ENCODE measurements at places on chromosomes 4 and X.

DNA sequence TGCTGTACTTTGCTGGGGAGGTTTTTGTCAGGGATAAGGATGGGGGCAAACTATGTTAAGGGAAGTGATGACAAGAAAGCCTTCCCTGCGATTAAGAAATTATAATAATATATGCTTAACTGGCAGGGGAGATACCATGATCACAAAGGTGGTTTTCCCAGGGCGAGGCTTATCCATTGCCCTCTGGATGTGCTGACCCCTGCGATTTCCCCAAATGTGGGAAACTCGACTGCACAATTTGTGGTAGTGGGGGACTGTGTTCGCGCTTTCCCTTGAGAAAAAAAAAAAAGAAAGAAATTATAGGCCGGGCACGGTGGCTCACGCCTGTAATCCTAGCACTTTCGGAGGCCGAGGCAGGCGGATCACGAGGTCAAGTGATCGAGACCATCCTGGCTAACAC lies 24.5 kb downstream of the SLC25A43 start:
- no peak for DNase-seq

DNA sequence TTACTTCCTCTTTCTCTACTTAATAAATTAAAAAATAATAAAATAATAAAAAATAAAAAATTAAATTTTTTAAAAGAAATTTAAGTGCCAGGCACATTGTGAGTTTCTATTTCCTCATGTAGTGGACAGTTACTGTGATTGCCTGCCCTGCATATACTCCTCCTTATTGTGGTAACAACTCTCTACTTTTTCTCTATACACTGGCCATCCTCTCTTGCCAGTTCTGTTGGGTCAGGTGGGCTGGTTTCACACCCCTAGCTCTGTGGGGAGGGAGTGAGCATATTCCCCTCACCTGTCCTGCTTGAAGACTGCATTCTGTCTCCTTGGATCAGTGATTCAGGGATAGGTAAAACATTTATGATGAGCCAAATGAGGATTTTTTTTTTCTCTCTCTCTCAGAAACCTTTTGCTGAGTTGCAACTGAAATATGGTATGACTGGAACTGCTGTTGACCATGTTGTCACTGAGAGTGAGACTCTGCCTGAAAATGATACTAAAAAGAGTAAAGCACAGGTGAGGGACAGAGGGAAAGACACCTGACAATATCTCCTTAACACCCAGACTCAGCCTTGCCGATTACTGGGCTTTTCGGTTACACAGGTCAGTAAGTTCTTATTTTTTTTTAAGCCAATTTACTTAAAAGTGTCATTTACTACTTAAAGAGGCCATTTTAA lies 37.2 kb downstream of the CXXC4 start:
- DNase-seq = no peak

DNA sequence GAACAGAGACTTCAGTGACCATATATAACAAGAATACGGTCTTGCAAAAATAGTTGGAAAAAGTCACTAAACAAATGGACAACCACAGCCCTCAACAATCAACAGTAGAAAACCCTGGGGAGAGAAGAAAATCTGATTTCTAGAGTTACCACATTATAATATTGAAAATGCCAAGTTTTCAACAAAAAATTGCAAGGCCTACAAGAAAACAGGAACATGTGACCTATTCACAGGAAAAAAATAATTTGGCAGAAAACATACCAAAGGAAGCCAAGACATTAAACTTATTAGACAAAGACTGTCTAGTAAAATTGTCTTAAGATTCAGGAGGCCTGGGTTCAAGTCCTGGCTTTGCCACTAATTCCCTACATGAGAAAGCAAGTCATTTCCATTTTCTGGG lies 64.7 kb downstream of the ARHGEF9 start:
- DNase-seq = no peak

DNA sequence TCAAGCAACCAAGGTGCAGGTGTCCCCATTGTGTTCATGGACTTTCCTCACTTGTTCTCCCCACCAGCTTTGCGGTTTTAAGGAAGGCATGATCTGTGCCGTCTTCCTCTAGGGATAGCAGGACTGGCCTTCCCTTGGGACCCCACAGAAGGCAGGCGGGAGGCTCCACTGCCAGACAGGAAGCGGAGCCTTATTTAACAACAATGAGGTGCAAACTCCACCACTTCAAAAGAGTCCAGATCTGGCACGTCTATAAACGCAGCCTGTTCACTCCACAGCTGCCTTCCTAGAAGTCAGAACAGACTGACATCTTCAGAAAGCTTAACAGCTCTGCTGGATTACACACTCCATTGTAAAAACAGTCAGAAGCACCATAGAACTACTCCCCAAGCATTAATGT lies 1.7 kb upstream of the GPR143 start:
- no peak for DNase-seq

GRCh38 chr4:154982187-154983047 lies 201.3 kb downstream of the RBM46 start:
- no peak for DNase-seq

GRCh38 chrX:15160558-15161095 lies 109.3 kb downstream of the ASB9 start:
- no peak for DNase-seq

DNA sequence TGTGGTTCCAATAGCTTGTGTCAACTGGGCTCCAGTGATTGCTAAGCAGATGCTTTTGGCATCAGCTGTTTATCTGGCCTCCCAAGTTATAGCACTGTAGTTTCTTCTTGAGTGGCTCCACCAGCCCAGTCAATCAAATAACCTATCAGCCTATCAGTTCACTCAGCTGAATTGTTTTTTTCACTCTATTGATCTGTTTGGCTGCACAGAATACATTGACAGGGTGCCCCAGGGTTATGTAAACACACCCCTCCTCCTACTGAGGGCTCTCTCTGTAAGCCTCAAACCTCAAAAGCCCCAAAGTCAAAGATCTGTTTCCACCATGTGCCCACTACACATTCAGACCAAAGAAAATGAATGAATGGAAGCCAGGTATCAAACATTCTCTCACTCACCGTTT lies 214.0 kb downstream of the HS6ST2 start:
- DNase-seq = no peak

- DNase-seq = no peak
These were observed 243.8 kb upstream of the LDB2 start for GRCh38 chr4:17142232-17142711.

- no peak for DNase-seq
These were observed 6.9 kb downstream of the PJA1 start for GRCh38 chrX:69158166-69158980.

DNA sequence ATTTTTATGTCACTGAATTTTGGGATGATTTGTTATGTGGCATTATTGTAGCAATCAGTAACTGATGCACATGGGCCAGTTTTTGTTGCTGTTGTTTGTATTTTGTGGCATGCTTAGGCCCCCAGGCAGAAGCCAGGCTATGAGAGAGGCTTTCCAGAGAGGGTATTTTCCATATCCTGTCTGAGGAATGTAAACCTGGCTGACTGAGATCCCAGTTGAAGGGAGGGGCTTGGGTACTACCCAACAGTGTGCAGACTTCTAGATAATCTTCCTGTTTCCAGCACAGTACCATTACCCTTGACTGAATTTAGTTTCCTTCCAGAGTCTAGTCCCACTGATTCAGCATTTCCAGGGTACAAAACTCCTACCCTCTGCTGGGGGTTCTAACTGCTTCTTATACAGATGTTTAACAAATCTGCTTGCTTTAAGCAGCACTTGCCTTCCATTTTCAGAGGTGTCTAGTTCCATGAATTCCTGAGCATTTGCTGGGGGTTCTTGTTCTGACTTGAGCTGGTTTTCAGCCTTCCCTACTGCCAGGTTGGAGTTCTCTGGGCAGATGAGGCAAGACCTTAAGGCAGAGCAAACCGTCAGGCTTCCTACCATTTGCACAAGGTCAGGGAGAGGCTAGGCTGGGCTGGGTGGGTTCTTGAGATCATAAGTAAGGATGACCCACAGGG lies 104.7 kb upstream of the EGFL6 start:
- no peak for DNase-seq

GRCh38 chr4:140048419-140048995 lies 105.5 kb downstream of the MAML3 start:
- DNase-seq = no peak

DNA sequence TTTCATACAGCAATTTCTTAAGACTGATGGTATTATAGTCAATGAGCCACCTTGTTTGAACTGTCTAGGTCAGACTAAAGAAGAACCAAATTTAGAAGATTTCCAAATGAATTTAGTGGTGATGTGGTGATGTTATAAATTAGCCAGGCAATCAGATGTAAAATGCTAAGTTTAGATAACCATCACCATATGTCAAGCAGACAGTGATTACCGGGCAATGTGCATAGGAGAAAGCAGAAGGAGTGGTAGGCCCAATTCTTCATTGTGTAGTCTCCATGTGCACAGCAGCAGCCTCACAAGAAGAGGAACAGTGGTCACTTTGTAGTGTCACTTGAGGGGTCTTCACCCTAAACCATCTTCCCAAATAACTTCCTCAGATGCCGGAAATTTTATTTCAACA lies 198.8 kb downstream of the ANTXR2 start:
- DNase-seq = no peak

DNA sequence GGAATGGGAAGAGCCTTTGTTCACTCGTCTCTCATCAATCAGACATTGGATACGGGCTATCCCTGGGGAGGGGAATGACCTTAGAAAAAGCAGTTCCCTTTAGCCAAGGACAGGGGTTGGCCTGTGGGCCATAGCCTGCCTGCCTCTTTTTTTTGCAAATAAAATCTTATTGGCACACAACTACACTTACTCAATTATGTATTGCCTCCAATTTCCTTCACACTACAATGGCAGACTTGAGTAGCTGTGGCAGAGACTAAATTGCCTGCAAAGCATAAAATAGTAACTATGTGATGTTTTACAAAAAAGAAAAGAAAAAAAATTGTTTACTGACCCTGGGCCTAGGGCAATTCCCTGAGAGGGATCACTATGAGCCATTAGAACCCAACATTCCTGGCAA lies 23.4 kb downstream of the PPP1R2C start:
- no peak for DNase-seq

DNA sequence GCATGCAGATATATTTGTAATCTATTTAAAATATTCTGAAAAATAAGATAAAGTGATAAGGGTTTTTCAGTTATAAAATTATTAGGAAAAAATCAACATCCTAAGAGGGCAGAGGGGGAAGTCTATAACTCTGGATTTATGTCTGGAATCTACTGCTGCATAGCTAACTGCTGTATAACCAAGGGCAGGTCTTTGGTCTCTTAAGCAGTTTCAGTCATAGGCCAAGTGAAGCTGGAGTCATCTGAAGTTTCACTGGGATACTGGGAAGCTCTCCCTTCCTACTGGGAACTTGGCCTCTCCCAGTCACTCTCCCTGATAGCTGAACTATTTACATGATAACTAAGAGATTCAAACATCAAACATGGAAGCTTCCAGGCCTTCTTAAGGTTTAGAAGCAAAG lies 1409.9 kb upstream of the PCDH7 start:
- DNase-seq = no peak

- DNase-seq = no peak
These were observed at the start of gene TBC1D8B for GRCh38 chrX:106802388-106803275. TSS of gene TBC1D8B (plus strand) at chrX:106802673. CDS start at chrX:106802854, 181 bp downstream.

DNA sequence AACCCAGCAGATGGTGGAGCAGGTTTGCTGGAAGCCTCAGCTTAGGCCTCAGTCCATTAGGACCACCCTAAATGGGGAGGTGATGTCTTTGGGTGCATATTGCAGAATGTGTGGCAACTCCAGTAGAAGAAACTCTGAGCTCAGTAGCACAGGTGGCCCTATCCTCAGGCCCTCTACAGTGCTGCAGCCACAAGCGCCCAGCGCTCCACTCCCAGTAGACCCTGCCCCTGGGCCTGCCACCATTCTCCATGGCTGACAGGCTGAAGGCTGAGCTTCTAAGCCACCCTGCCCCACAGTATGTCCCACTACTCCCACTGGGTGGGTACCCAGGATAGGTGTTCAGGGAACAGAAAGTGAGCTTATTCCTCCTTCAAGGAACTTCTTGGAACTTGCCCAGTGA lies 162.8 kb upstream of the MAMLD1 start:
- no peak for DNase-seq

DNA sequence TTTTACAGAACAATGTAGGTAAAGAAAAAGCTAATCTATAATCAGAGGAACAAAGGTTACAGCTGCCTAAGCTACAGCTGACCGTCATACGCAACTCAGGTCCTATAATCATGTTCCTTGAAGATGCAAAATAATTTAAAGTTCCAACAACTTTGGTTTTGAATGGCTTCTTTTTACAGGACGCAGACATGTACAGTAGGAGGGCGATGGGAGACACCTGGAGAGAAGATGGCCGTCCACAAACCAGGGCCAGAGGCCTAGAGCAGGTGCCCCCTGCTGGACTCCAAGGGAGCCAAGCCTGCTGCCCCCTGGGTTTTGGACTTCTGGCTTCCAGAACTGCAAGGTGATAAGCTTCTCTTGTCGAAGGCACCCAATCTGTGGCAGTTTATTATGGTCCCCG lies 10.6 kb downstream of the HGFAC start:
- no peak for DNase-seq

DNA sequence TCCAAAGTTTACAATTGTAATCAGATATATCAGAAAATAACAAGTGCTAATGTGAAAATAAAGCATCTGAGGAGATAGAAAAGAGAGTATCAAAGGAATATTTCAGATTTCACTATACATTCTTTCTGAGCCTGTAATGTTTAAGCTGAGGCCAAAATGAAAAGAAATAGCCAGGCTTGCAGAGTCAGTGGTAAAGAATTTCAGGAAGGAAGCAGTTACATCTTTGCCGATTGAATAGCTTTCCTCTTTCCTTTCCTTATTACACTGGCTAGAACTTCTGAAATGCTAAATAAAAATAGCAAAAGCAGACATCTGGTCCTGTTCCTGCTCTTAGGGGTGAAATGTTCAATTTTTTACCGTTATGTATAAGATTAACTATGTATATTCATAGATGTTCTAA lies 1441.6 kb upstream of the PCDH7 start:
- DNase-seq = no peak
